NCI-H1092 treated with DMSO at 0.1 percent for 48 hours (cell line): ENCODE measurements at places on chromosomes 16 and 17.

GRCh38 chr17:83081684-83082201 is 2.3 kb downstream of the METRNL start:
- no peak for DNase-seq

- DNase-seq: no peak
Observed at GRCh38 chr17:2822358-2822757, 26.1 kb downstream of the RAP1GAP2 start.

GRCh38 chr16:47644661-47645060 is 183.5 kb downstream of the PHKB start:
- DNase-seq: no peak

GRCh38 chr17:29615048-29615385 is 7.7 kb downstream of the CORO6 start:
- no peak for DNase-seq

DNA sequence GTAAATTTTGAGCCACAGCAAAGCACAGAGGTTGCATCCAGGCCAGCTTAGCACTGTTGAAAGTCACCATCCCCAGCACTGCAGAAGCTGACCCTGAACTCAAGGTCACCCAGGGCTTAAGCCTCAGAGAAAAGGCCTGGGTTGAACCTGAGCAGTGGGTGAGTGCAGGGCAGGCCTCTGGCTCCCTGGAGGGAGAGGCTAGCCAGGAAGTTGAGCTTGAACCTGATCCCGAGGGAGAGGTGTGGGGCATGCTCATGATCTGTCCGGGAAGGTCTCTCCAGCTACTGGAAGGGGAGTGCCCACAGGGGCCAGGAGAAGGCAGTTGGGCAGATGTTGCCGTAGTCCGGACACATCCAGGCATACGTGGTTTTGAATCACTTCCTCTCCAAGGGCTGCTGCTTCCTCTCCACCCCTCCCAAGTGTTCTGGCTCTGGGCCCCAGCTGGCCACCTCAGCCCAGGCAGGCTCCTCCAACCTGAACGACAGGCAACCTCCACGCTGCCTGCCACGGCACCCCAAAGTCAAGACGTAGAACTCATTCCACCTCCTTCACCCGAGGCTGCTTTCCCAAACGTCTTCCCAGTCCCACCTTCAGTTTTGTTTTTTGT is 18.4 kb downstream of the CARHSP1 start:
- no peak for DNase-seq

- no peak for DNase-seq
Observed at GRCh38 chr17:14015271-14015670, 54.0 kb upstream of the COX10 start.

DNA sequence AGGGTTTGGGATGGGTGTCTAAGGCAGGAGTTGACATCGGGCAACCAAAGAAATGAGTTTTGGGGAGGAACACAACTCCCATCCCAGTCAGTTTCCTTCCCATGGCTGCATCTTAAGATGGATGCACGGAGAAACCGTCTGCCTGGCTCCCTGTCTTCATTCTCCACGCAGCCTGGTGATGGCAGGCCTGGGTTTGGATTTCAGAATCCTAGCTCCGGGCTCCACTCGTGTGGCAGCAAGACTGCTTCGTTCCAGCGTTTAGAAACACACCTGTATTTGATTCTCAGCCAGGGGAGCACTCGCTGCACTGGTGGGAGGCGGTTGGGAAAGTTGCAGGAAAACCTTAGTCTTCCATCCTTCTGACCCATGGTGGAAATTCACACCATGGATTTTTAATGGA is 141.1 kb downstream of the RAB11FIP4 start:
- DNase-seq: no peak

DNA sequence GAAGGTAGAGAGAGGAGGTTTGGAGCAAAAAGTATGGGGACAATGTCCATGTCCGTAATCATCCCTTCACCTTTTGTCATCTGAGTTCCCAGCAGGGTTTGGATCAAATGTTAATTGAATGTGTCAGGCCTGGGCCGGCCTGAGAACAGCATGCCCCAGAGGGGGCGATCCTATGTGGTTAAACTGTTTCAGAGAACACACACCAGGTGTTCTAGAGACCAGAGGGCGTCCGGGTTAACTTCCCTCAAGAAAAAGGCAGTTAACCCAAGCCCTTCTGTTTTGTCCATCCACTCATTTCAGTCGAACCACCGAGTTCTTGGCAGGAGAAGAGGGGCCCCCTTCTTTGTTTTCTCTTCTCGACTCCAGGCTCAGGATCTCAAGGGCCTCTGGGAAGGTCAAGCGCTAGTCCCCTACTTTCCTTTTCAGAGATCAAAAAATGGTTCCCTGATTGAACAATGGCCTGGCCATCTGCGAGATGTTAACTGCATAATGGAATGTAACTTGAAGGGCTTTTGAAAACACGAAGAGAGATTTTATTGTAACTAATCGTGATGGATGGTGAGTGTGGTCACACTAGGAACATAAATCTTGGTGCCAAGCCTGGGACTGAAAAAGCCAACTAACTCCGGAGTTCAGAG is 142.5 kb downstream of the IRX3 start:
- no peak for DNase-seq

GRCh38 chr17:74840989-74841666 is 18.6 kb downstream of the GRIN2C start:
- DNase-seq: no peak

GRCh38 chr17:51736356-51736755 is 422.2 kb downstream of the CA10 start:
- DNase-seq: peak; percentile 17

DNA sequence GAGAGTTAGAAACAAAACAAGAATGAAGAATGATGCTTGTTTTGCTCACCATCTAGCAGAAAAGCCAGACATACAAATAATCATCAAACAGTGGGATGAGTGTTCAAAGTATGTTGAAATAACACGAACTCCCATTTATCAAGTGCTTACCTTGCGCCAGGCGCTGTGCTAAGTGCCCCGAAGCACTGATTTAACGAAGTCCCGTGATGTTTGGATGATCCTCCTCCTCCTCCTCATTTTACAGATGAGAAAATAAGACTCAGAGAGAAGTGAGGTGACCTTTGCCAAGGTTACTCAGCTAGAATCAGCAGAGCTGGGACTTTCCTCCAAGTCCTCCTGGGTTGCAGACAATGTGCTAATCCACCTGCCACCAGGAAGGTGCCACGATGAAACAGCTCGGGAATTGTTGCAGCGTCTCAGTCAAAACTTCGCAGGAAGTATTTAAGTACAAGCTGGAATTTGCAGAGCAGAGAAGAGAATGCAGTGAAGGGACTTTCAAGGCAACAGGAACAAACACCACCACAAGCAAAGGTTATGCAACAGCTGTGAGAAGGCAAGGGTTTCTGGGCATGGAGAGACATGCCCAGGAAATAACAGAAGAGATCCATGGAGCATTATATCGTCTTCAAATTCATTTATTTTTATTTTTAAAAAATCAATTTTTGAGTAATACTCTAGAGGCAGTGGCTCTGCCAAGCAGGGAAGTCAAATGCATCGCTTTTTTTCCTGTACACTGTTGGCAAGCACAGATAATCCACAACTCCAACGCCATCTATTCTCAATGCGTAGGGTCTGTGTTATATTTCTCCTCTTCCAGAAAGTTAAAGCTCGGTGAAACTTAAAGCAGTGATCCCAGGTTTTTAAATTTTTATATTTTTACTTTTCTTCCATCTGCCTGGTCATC is 11.1 kb downstream of the PRCD start:
- DNase-seq: no peak

DNA sequence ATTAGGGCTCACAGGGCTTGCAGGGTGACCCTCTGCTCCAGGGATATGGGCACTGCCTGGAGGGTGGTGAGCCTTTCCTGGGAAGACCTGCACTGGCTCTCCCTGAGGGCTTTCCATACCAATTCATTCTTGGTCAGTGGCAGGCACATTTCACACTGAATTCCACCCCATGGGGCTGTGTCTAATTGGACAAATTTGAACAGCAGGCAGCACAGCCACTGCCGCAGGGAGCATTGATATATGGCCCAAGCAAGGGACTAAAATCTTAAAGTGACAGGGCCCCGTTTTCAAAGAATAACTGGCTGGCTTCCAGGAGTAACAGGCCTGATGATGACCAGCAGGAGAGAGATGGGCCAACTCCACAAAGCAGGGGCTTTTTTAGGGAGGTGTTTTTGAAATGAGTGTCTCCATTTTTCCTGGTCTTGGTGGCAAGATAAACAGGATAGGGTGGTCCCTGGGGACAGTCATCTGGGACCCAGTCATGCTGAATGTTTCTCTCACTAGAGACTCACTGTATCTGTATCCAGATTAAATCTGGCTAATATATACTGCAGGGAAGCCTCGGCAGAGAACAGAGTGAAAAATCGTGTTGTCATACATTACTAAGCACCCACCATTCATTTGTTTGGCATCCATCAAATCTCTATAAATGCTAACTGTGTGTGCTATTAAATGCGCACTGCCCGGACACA is 74.1 kb upstream of the TBX2 start:
- DNase-seq: no peak

- DNase-seq: peak; percentile 59
Observed at GRCh38 chr17:81101614-81102306, 63.5 kb upstream of the PVALEF start.

GRCh38 chr17:77472468-77473310 is 331.9 kb downstream of the SEC14L1 start:
- peak; percentile 53 for DNase-seq
